DMS153 (cell line): ENCODE measurements at places on chromosomes 12 and 14.

- DNase-seq = no peak
Observed at GRCh38 chr14:66383257-66383656, 102.9 kb upstream of the CCDC196 start.

- no peak for DNase-seq
Observed at GRCh38 chr12:15592934-15593333, 196.3 kb downstream of the EPS8 start.

GRCh38 chr12:47350062-47350408, 270.3 kb upstream of the AMIGO2 start:
- no peak for DNase-seq

DNA sequence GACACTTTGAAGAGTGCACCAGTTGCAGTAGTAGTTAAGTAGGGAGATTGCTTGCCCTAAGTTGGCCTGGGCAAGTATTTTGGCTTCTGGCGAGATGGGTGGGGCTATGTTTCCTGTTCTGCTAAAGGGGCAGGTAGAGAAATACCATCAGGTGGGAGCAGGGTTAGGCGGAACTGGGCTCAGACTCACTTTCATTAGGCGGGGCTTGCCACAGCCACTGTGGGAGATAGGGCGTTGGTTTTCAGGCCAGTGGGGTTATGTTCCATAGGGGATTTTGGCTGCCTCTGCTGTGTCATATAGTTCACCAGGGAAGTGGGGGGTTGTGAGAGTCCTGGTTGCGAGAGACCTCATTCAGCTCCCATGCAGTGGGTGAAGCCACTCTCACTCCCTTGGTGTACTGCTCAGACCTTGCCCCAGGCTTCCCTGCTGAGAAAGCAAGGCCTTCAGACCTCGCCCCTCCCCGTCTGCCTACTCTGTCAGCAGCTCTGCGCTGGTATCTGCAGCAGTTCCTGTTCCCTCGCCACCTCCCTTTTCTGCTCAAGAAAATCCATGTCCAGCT, 43.3 kb downstream of the AEBP2 start:
- no peak for DNase-seq

DNA sequence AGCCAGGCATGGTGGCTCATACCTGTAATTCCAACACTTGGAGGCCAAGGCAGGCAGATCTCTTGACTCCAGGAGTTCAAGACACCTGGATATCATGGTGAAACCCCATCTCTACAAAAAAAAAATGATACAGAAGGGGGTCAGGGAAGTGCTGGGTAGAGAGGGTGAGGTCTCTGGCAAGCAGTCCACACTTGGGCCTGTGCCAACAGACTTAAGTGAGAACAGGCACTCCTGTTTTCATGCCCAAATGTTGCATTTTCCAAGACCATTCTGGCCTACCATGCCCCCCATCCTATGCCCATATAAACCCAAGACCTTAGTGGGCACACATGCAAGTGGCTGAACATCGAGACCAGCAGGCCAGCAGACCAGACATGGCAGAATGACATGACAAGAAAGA, 16.0 kb upstream of the CMAS start:
- DNase-seq = no peak

GRCh38 chr14:74459289-74459946, 33.4 kb upstream of the SYNDIG1L start:
- no peak for DNase-seq

GRCh38 chr14:104140213-104140462, 1.8 kb downstream of the KIF26A start:
- no peak for DNase-seq

- DNase-seq = no peak
Observed at GRCh38 chr12:65999564-66000280, 130.8 kb downstream of the LLPH start.

GRCh38 chr14:49939884-49940510, 47.1 kb downstream of the ARF6 start:
- DNase-seq = no peak

GRCh38 chr12:120762086-120762485, 36.5 kb downstream of the ACADS start:
- no peak for DNase-seq

DNA sequence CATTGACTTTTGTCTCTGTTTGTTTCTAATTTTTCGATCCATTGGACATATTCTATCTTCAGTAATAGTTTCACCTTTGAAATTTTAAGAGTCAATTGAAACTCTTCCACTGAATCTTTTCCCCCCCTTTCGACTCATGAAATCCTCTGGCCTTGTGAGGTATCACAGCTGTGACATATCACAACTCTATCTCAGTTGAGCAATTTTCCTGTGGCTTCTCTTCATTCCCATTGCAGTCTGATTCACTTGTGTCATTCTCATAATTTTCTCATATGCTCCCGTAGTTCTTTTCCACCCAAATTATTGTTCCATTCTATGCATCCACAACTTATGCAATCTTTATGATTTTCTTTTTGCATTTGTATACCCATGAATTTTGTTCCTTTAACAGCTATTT, 261.6 kb downstream of the DACT1 start:
- no peak for DNase-seq

- DNase-seq = no peak
Observed at GRCh38 chr12:104247698-104248097, 32.1 kb downstream of the TXNRD1 start.

GRCh38 chr12:118059341-118060191, 1.4 kb downstream of the WSB2 start:
- DNase-seq = no peak

GRCh38 chr14:95381726-95382125, 62.0 kb upstream of the CLMN start:
- no peak for DNase-seq

DNA sequence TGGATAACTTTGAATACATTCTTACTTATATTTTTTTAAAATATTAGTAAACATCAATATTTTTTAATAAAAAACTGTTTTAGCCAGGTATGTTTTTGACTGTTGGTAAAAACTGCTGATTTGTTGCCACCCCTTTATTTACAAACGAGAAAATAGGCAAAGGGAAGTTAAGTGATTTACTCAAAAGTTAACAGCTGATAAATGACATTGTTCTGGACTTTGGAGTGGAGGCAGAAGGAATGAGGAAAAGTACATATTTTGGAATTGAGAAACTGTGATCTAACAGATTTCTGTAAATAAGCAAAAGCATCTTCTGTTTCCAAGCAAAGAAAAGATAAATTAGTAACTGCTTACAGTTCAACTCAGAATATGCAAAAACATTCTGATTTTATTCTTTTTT, 4.5 kb downstream of the AP5M1 start:
- no peak for DNase-seq

GRCh38 chr12:120970310-120970709, 8.0 kb upstream of the HNF1A start:
- no peak for DNase-seq
